D341Med (cell line): ENCODE measurements at places on chromosomes 16 and 17.

DNA sequence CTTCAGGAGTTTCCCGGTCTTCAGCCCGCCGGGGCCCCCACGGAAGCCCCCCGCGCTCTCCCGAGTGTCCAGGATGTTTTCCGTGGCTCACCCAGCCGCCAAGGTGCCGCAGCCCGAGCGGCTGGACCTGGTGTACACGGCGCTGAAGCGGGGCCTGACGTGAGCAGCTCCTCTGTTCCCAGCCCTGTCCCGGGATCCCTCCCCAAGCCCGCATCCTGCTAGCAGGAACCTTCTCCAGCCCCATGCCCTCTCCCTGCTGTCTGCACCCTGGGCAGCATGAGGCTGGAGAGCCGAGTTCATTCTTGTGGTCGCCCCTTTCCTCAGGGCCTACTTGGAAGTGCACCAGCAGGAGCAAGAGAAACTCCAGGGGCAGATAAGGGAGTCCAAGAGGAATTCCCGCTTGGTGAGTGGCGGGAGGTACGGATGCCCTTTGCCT, 10.1 kb downstream of the RIPOR1 start:
- no peak for DNase-seq

DNA sequence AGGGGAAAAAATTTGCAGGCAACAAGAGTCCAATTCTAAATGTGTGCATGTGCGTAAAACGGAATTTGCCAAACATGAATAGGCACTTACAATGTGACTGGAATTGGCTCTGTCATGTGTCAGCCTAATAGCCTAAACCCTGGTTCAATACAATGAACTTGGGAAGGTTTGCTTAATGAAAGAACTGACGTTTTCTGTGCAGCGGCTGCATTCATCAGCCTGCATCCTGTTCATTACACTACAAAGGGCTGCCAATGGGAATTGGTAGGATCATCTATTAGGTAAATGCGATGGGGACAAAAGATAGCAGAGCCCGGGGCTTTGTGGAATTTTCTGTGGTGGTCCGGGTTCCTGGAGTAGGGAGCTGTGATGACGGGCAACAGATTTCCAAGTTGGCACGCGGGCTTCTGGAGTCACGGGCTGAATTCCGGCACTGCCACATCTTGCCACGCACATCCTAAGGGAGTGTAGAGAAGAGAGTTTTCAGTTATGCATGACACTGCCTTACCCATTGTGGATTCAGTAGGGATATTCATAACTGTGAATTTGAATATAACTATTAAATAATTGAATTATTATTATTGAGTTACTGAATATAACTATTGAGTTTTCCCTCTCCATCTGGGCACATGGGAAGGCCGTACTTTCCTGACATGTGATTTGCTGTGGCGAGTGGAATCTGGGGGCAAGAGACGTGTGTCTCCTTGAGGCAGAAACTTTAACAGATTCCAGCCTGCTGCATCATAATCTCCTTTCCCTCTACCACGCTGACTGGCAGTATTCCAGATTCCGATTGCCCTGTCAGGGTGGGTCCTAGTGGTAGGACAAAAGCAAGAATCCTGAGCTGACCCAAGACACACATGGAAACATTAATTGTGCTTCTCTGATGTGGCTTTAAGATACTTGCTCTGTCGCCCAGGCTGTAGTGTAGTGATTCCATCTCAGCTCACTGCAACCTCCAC, 565.6 kb downstream of the WWOX start:
- no peak for DNase-seq

DNA sequence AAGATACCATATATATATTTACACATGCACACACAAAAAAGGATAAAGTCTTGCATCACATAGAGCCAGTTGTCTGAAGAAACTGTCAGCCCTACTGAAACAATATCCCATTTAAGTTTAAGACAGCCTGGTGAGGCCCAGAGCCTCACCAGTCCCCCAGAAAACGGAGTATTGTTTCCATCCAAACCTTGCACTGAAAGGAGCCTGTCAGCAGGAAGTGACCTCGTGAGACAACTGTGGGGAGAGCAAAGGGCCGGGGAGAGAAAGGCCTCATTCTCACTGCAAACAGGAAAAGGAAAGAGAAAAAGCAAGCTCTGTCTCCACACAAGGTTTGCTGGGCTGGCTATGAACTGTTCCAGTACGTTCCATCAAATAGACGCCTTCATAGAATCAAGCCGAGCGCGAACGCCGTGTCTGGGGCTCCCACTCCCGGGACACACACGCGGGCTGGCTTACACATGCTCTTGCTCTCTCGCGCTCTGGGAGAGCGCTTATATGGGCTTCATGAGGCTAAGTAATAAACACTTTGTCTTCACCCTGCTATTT, 44.4 kb upstream of the ZFHX3 start:
- no peak for DNase-seq

DNA sequence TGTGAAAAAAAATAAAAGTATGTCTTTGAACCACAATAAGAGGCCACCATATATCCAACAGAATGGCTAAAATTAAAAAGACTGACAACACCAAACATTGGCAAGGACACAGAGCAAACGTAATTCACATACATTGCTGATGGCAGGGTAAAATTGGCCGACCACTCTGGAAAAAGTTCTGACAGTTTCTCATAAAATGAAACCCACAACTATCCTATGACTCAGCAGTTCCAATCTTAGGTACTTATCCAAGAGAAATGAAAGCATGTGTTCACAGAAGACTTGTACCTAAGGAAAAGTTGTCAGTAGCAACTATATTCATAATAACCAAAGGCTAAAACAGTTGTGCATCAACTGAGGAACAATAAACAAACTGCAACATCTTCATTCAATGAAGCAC, 357.3 kb upstream of the XYLT1 start:
- no peak for DNase-seq

DNA sequence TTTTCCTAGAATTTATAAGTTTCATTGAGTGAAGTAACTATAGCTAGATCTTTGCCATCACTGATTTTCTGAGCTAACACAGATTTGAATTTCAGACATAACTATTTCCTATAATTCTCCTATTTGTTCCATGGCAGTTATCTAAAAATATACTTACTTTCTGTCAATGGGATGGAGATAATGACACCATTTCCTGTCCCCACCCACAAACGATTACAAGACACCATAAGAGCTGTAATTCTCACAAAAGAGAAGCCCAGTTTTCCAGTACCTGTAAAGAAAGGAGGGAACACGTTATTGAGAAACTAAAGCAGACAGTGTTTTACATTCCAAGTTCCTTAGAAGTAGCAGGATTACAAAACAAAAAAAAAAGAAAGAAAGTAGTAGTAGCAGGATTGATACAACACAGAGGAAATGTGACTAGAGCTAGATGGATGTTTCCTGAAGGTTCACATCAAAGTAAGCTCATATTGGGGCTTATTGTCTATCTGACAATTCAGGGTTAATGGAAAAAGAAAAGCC, 110.9 kb upstream of the TOB1 start:
- DNase-seq: no peak

DNA sequence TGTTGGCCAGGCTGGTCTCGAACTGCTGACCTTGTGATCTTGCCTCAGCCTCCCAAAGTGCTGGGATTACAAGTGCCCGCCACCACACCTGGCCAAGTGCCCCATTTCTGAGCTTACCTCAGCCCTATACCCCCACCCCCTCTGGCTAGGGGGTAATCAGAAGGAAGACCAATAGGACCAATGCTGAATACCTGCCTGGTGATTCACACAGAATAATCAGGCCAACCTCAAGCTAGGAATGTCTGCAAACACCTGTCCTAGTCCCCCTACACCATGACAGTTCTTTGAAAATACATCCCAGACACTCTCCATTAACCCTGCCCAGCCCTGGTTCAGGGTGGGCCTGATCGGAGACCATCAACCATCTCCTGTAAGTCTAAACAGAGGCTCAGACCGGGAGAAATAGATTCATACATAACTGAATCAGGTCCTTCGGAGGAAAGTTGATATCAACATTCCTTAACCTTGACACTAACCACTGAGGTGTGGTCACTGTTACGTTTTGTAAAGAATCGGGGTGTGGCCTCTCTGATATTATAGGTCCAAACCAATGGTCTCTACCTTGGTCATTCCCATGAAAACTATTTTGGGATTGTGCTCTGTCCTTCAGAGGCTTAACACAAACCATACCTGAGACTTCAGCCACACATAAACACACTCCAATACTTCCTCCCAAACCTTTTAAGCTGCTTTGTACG, 130.8 kb downstream of the GAS7 start:
- DNase-seq: no peak
